Activated CD4-positive, alpha-beta T cell treated with anti-CD3 and anti-CD28 coated beads, Interleukin-2, amount 10 ng/mL, durations not matched to agents 24 days and 14 days (primary cell): ENCODE measurements at places on chromosomes 5 and 9. TPM values are rescaled to one million over a fixed set of nuclear protein-coding genes. Genes with fewer than 3 reads are reported as not detected.

Gene ZNF454
- total RNA-seq = not detected in 2 replicates

- DNase-seq = no peak
- H3K27me3 ChIP-seq = no peaks in the 10 kb centered on the region
- H3K36me3 ChIP-seq = peaks cover 31% of the 10 kb centered on the region
- peaks cover 24% of the 10 kb centered on the region for H3K4me1 ChIP-seq
Observed at GRCh38 chr9:125137200-125137599, 6.1 kb downstream of the SCAI start.

DNA sequence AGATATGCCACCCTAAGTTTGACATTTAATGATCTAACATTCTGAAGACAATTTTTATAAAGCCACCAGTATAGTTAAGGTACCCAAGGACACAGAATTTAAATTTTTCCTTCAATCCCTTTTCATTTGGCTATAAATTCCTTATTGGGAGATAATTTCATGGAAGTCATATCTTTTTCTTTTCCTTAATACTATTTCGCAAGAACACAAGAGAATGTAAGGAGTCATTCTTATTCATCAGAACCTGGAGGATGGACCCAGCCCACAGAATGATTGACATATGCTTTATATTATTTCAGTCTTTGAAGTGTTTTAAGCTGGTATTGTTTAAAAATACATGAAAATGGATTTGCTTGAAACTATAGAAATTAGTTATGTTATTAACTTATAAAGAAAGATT is 79.6 kb downstream of the DROSHA start:
- peaks cover 6% of the 10 kb centered on the region for H3K4me1 ChIP-seq
- H3K4me3 ChIP-seq = no peak overlapping the region
- H3K27ac ChIP-seq = no peak overlapping the region
- DNase-seq = no peak
- peaks cover 63% of the 10 kb centered on the region for H3K36me3 ChIP-seq

DNA sequence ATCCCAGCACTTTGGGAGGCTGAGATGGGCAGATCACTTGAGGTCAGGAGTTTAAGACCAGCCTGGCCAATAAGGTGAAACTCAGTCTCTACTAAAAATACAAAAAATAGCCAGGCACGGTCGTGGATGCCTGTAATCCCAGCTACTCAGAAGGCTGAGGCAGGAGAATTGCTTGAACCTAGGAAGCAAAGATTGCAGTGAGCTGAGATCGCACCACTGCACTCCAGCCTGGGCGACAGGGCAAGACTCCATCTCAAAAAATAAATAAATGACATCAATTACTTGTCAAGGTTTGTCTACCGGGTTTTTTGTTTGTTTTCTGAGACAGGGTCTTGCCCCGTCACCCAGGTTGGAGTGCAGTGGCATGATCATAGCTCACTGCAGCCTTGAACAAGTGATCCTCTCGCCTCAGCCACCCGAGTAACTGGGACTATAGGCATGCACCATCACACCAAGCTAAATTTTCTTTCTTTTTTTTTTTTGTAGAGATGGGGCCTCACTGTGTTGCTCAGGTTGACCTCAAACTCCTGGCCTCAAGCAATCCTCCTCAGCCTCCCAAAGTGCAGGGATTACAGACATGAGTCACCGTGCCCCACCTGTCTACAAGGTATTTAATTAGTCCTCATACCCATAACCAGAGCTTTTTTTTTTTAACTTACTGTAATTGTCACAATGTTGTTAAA is 64.9 kb downstream of the SUSD1 start:
- DNase-seq = no peak
- no peak overlapping the region for H3K4me3 ChIP-seq
- no peaks in the 10 kb centered on the region for H3K27me3 ChIP-seq
- H3K27ac ChIP-seq = no peak overlapping the region

Gene TSC1
- 27.9 and 33.5 TPM in 2 replicates for total RNA-seq

Gene SLC4A9
- not detected in 2 replicates for total RNA-seq

DNA sequence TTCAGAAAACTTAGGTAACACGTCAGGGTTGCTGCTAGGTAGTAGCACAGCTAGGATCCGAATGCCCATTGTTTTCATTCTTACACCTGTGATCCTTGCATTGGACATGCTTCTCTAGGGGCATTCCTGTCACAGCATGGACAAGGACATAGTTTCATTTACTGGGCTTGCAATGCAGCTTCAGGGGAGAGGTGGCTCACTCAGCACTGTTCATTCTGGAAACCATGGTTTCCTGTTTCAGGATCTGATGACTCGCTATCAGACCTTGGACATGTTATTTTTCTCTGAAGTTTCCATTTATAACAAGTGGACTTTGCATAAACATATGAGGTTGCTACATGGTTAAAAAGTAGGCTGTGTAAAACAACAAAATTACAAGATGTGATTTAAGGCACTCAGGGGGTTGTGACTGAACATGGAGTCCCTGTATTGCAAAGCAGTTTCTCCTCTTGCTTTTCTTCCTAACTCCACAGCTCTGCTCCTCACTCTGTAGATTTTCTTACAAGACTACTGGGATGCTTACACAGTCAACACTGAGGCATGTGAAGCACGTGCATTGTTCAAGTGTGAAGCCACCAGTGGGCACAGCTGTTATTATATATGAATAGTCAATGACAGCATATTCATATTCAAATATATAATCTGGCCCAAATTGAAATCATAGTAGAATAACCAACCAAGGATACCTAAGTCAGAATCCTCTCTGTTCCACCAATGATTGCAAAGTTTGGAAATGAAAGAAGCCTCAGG is 66.1 kb upstream of the STK32A start:
- H3K4me3 ChIP-seq = no peak overlapping the region
- no peaks in the 10 kb centered on the region for H3K36me3 ChIP-seq
- no peak overlapping the region for H3K27ac ChIP-seq
- H3K4me1 ChIP-seq = peaks cover 4% of the 10 kb centered on the region
- no peaks in the 10 kb centered on the region for H3K27me3 ChIP-seq

GRCh38 chr5:65819905-65820240 is 97.9 kb downstream of the NLN start:
- no peaks in the 10 kb centered on the region for H3K27me3 ChIP-seq
- peaks cover 7% of the 10 kb centered on the region for H3K36me3 ChIP-seq
- DNase-seq = no peak
- no peak overlapping the region for H3K27ac ChIP-seq
- no peak overlapping the region for H3K4me3 ChIP-seq

DNA sequence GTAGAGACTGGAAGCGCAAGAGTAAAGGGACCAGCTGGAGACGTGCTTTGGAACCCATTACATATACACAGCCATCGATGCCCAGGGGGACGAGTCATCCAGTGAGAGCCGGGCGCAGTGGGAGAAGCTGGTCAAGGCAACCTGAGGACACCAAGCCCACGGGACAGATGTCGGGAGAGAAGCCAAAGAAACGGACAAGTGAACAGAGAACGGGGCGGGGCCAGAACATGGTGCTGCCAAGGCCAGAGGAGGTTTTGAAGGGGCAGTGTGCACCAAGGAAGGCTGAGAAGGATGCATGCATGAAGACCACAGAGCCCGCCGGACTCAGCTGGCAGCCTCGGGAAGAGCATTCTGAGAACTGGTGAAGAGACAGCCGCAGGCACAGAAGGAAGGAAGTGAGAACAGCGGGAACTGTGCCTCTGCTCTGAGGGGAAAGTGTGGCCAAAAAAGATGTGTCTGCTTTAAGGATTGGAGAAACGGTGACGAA is 20.3 kb downstream of the CAMSAP1 start:
- no peak for DNase-seq
- H3K4me3 ChIP-seq = peak overlapping the region; percentile 69
- no peaks in the 10 kb centered on the region for H3K27me3 ChIP-seq

GRCh38 chr9:76654051-76654461 is 110.2 kb upstream of the PCA3 start:
- no peak overlapping the region for H3K27ac ChIP-seq
- no peaks in the 10 kb centered on the region for H3K36me3 ChIP-seq
- H3K27me3 ChIP-seq = peaks cover 2% of the 10 kb centered on the region
- peaks cover 46% of the 10 kb centered on the region for H3K4me1 ChIP-seq
- H3K4me3 ChIP-seq = no peak overlapping the region

GRCh38 chr5:102628441-102629175 is 126.5 kb upstream of the PAM start:
- peaks cover 3% of the 10 kb centered on the region for H3K4me1 ChIP-seq
- peaks cover 4% of the 10 kb centered on the region for H3K27me3 ChIP-seq
- no peak overlapping the region for H3K4me3 ChIP-seq
- no peak overlapping the region for H3K27ac ChIP-seq
- H3K36me3 ChIP-seq = no peaks in the 10 kb centered on the region

DNA sequence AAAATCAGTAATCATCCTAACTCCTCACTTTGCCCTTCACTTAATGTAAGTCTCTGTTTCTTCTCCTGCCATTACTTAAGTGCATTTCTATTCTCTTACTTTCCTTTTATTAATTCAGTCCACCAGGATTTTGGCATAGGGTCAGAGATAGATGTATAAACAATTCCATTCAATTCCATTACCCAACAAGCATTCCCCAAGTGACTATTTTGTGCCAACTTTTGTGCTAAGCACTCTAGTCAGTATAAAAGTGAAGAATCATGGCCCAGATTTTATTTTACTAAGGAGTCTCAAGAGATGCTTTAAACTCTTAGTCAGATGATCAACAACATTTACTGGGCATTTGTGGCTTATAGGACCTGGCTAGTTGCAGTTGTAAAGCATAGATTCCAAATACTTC is 159.3 kb downstream of the DMAC1 start:
- H3K4me1 ChIP-seq = no peaks in the 10 kb centered on the region
- DNase-seq = no peak
- no peak overlapping the region for H3K27ac ChIP-seq
- H3K36me3 ChIP-seq = no peaks in the 10 kb centered on the region
- H3K4me3 ChIP-seq = no peak overlapping the region

Gene RANBP3L
- not detected in 2 replicates for total RNA-seq

DNA sequence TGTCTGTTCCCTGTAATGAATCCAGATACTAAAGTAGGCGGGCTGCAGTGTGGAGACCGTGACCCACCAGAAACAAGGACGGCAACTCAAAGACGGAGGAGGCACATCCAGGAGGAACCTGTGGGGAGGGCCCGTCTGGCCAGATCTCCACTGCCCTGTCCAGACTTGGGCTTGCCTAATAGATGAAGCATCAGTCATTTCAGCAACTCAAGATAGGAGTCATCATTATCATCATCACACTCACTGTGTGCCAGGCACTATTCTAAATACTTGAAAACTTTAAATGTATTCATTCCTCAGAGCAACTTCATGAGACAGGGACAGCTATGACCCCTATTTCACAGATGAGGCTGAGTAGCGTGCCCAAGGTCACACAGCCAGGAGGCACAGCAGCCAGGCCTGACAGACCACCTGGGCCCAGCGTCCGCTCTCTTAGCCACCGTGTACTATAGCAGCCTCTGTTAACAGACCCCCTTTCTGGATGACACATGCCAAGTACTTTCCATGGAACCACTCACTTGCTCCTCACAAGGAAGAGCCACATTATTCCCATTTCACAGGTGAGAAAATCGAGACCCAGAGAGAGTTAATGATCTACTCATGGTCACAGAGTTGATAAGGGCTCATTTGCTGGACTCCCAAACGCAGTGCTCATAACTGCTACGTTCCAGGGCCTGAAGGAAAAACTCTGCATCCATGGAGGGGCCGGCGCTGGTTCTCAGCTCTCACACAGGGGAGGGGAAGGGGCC is 4.9 kb upstream of the IL4 start:
- H3K36me3 ChIP-seq = no peaks in the 10 kb centered on the region
- H3K27me3 ChIP-seq = no peaks in the 10 kb centered on the region
- H3K27ac ChIP-seq = no peak overlapping the region

DNA sequence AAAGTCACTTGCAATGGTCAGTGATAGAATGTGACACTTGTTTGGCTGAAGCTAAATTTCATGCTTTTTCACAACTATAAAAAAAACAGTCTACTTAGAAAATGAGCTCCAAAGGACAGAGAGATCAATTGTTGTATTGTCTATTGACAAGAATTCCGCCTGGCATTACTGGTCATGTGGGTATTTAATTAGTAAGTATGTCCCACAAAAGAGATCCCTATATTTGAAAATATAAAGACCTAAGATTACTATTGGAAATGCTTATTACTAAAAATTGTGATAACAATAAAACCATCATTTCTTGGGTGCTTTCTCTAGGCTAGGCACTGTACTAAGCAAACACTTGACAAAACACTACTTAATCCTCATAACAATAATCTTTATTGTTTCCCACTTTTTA is 745.2 kb upstream of the C9orf72 start:
- no peaks in the 10 kb centered on the region for H3K36me3 ChIP-seq
- H3K4me3 ChIP-seq = no peak overlapping the region
- H3K4me1 ChIP-seq = no peaks in the 10 kb centered on the region
- no peak overlapping the region for H3K27ac ChIP-seq
- no peak for DNase-seq

Gene IL3
- 67.7 and 71.3 TPM in 2 replicates for total RNA-seq

Gene CEL
- 1.8 and 2.0 TPM in 2 replicates for total RNA-seq

- DNase-seq = no peak
- peaks cover 1% of the 10 kb centered on the region for H3K27me3 ChIP-seq
- no peaks in the 10 kb centered on the region for H3K36me3 ChIP-seq
- no peak overlapping the region for H3K27ac ChIP-seq
- no peaks in the 10 kb centered on the region for H3K4me1 ChIP-seq
Observed at GRCh38 chr5:67623078-67623477, 426.5 kb upstream of the CD180 start.

DNA sequence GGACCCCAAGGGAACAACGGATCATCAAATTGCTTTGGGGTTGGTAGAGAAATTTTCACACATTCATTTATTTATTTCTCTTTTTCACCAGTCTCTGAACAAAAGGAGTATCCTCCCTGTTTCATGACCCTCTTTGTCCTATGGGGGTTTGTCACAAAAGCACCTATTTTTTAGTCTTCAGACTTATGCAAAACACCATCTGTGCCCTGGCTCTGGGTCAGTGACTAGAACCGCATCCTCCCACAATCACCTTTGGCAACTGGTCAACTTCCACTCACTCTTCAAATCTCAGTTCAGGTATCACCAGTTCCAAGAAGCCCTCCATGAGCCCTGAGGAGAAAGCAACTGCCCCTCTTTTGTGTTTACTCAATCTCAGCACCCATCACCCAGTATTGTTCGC is 395.7 kb downstream of the CDK5RAP2 start:
- DNase-seq = no peak
- H3K27me3 ChIP-seq = peaks cover 3% of the 10 kb centered on the region
- H3K27ac ChIP-seq = no peak overlapping the region
- H3K4me3 ChIP-seq = no peak overlapping the region
- H3K36me3 ChIP-seq = no peaks in the 10 kb centered on the region

Gene C7
- total RNA-seq = not detected in 2 replicates

GRCh38 chr5:97243353-97243752 is 60.3 kb upstream of the RIOK2 start:
- H3K36me3 ChIP-seq = no peaks in the 10 kb centered on the region
- H3K27ac ChIP-seq = no peak overlapping the region
- H3K27me3 ChIP-seq = no peaks in the 10 kb centered on the region
- no peaks in the 10 kb centered on the region for H3K4me1 ChIP-seq
- DNase-seq = no peak
- no peak overlapping the region for H3K4me3 ChIP-seq

GRCh38 chr9:136626066-136626725 is 36.5 kb upstream of the EGFL7 start:
- H3K27ac ChIP-seq = no peak overlapping the region
- no peaks in the 10 kb centered on the region for H3K36me3 ChIP-seq
- DNase-seq = no peak
- H3K4me3 ChIP-seq = no peak overlapping the region
- H3K27me3 ChIP-seq = peaks cover 6% of the 10 kb centered on the region

Gene CLIC3
- not detected in 2 replicates for total RNA-seq
